ENCODE measurements at places on chromosomes 2 and 18. TPM values are rescaled to one million over a fixed set of nuclear protein-coding genes. Genes with fewer than 3 reads are reported as not detected.

The TMEM37 gene
- 0.54 TPM for total RNA-seq

The MALL gene
- 2.4 TPM for total RNA-seq

The CD8B2 gene
- total RNA-seq: not detected

The PASK gene
- total RNA-seq: 17.0 TPM

The CCDC85A gene
- total RNA-seq: 25.3 TPM

The FTCDNL1 gene
- 4.1 TPM for total RNA-seq

The SCN3A gene
- 139 TPM for total RNA-seq

The RELCH gene
- 70.5 TPM for total RNA-seq

The TSN gene
- 51.4 TPM for total RNA-seq
